D721Med (cell line): ENCODE measurements at places on chromosomes 3 and 15.

GRCh38 chr3:79729096-79729495 lies 38.7 kb downstream of the ROBO1 start:
- DNase-seq = no peak

DNA sequence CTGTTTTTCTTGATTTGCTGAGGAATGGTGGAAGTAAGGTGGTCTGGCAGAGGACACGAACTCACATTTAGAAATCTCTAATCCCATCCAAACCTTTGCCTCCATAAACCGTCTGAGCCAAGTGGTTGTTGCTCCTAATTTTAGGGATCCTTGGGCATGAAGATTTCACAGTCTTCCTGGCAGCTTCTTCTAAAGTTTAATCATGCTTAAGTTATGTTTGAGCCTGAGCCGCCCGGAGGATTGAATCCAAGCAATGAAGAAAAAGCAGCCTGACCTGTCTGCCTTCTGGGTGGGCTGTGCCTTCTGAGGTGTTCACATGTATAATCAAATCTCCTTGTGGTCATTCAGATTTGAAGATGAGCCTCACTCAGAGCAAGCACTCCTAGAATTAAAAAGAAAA lies 249.0 kb downstream of the CD47 start:
- DNase-seq = no peak

- DNase-seq = no peak
Measured at GRCh38 chr15:53580366-53580765, 179.1 kb downstream of the WDR72 start.

DNA sequence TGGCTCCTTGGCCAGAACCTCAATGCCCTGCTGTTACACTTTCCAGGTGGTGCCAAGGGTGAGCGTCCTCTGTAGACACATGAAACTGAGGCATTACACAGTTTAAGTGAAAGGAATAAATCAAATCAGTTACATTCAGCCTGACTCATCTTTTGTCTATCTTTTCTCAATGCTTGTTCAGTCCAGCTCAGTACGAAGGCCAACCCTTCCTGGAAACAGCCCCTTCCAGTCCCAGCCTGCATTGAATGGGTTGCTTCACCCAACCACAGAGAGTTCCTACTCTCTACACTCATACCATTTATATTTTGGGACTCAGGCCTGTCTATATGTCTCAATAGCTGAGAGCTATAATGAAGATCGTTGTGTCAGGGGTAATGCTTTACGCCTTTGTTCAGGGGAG lies 363.6 kb downstream of the RORA start:
- DNase-seq = no peak

DNA sequence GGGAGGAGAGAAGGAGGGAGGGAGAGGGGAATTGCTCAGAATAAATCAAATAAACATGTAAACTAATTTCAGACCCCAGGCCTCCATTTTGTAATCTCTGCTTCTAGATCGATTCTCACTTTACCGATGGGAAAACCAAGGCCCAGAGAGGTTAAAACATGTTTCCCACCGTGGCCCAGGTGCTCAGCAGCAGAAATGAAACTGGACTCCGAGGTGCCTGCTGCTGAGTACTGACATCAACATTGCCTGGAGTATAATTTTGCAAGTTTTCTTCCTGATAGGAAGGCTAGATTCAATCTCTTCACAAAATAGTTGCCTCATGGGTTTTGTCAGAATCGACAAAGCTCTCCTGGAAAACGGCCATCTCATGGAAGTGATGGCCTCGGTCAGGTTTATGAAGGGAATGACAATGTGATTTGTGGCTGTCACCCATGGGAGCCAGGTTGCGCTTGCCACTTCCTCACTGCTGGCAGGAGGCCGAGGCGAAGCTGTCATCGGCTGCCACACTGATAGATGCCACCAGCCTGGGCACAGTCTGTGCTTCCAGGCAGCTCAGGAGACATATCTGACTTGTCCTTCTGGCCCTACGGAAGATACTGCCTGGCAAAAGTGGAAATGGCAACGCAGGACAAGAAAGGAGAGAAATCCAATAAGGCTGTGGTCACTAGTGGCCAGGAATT lies 133.1 kb upstream of the LRRN1 start:
- no peak for DNase-seq

DNA sequence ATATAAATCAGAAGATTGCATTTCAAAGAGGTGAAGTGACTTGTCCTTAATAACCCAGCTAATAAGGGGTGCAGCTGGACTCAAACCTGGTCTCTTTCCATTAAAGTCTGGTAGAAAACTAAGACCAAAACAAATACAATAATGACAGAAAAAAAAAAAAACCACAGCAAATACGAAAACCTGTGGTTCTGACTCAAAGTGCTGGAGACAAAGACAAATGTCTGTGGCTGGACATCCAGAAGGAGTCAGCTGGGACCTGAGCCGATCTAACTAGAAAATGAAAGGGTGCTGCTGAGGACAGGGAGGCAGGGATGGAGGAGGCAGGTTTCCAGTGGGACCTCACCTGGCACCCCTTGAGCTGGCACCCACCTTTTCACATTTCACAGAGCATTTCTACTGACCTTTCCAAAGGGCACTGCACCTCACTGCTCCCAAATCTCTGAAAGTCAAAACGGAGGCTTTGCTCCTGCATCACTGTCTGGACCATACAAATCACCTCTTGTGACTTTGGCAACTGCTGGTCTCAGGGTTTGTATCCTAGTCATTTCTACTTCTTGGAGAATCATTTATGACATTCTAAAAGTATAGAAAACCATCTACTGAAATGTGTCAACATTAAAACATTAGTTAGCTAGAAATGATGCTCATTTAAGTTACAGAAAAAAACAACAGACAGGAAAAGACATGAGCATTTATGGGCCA lies 61.7 kb downstream of the CCNL1 start:
- DNase-seq = no peak

GRCh38 chr15:50278496-50278895 lies 13.0 kb upstream of the HDC start:
- no peak for DNase-seq
